Urothelium cell line (cell line): ENCODE measurements at places on chromosomes 2 and 18.

GRCh38 chr2:190158798-190159434 is 96.4 kb upstream of the MSTN start:
- no peak for DNase-seq

GRCh38 chr2:64914735-64915509 is 74.3 kb upstream of the SLC1A4 start:
- DNase-seq, result no peak

DNA sequence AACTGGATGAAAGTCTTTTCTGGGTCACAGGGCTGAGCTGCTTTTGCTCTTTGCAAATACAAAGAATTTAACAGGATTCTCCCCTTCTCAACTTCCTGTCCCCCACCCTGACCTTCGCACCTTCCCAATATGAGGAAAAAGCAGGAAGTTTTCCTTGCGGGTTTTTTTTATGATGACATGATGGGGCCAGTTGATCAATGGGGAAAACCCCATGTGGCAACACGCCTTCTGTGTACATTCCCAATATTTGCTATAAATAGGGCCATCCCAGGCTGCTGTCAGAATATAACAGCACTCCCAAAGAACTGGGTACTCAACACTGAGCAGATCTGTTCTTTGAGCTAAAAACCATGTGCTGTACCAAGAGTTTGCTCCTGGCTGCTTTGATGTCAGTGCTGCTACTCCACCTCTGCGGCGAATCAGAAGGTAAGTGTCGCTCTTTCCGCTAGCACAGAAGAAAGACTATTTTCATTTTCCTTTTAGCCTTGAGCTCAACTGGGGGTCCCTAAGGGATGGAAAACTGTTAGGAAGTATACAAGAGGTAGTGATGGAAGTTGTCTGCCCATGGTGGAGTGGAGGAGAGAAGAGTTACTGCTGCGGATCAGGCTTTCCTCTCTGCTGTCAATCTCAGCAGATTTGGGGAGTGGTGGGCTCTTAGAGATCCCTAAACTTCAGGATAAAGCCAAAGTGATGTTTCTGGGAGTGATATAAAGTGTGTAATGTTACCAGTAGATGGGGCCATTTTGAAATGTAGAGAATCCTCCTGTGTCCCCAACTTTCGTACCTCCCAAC is at the start of gene CCL20:
Gene CCL20 (plus strand): TSS at position 281 of the 792 bp plus-strand sequence. CDS start 70 bp downstream, at position 351.
- no peak for DNase-seq

- DNase-seq, result no peak
Measured at GRCh38 chr2:236308855-236309668, 44.9 kb upstream of the ASB18 start.

GRCh38 chr2:104233591-104233990 is 620.3 kb upstream of the POU3F3 start:
- no peak for DNase-seq

GRCh38 chr2:105570326-105570725 is 171.5 kb upstream of the FHL2 start:
- DNase-seq, result no peak
